ENCODE measurements at places on chromosomes 1 and 21.

DNA sequence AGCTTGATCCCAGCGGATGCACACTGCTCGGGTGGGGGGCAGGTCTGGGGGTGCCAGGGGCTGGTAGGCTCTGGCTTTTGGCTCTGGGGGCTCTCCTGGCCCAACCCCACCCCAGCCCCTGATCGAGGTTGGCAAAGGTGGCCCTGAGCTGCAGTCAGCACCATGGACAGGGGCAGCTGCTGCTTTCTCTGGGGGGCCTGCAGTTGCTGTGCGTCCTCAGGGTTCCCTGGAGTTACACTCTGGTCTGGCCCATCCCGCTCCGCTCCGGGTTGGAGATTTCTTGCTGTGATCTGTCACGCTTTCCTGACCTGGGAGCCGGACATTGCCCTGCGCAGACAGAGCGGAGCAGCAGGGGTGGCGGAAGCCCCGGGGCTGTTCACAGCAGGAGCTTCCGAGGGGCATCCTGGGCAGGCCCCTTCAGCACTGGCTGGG lies 8.0 kb upstream of the PLCH2 start:
- no peak for DNase-seq

GRCh38 chr1:155598842-155599331 lies 11.1 kb upstream of the MSTO1 start:
- peak; percentile 57 for DNase-seq

- DNase-seq = no peak
Observed at GRCh38 chr21:45175326-45176095, 101.1 kb downstream of the ADARB1 start.

GRCh38 chr1:51093581-51093980 lies 8.4 kb upstream of the C1orf185 start:
- peak; percentile 71 for DNase-seq

GRCh38 chr21:42829954-42830353 lies 49.4 kb downstream of the WDR4 start:
- no peak for DNase-seq

DNA sequence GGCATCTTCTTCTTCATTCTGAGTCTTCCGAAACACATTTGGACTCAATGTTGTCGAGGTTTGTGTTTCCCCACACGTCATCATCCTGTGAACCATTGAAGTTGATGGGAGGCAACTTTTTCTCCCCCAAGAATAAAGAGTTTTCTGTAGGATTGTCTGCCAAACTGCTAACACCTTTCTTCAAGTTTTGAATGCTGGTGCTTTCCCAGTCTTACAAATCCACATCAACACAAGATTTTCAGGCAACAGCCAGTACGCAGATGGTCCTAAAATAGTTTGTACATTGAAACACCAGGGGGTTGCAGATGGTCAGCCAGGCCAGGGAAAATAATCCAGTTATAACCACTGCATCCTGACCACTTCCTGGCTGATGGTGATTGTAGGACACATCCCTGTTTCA lies 187.9 kb downstream of the DISC1 start:
- no peak for DNase-seq

DNA sequence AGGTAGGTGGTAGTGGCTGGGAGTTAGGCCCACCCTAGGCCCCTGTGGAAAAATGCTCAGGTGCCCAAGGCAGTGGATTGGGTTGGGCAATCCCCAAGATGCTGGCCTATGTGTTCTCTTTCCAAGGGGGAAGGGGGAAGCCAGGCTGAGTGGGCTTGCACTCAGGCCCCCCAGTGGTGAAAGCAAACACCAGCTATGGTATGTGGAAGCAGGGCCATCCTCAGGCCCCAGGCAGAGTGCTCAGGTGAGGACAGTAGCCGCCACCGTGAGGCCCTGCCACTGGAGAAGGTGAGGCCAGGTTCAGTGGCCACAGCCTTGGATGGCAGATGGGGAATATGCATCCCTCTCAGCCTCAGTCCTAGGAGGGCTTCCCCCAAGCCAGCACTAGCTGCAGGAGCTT lies 11.8 kb downstream of the LY9 start:
- DNase-seq = no peak

GRCh38 chr1:75127916-75128717 lies 6.1 kb upstream of the LHX8 start:
- no peak for DNase-seq

GRCh38 chr1:54352755-54353154 lies 53.4 kb downstream of the SSBP3 start:
- no peak for DNase-seq

DNA sequence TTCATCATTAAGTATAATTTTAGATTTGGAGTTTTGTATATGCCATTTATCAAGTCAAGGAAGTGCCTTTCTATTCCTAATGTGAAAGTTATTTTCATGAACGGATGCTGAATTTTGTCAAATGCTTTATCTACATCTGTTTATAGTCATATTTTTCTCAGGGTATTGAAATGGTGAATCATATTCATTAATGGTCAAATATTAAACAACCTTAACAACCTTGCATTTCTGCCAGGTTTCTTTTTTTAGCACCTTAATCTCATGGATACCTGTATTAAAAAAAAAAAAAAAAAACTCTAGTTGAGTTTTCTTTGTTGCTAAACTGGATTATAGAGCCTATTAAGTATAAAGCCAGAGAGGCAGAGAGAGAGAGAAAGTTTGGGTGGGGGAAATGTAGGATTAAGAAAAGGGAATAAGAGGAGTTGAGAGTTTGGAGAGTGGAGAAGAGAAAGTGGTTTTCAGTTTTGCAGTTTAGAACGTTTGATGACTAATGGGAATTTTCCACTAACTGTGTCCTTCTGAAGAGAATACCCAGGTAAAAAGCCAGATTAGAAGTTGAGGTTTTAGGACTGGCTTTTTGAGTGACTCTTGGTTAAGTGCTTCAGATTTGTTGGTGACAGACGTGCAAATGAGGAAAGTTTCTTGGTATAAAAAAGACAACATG lies 305.0 kb downstream of the HLX start:
- no peak for DNase-seq

DNA sequence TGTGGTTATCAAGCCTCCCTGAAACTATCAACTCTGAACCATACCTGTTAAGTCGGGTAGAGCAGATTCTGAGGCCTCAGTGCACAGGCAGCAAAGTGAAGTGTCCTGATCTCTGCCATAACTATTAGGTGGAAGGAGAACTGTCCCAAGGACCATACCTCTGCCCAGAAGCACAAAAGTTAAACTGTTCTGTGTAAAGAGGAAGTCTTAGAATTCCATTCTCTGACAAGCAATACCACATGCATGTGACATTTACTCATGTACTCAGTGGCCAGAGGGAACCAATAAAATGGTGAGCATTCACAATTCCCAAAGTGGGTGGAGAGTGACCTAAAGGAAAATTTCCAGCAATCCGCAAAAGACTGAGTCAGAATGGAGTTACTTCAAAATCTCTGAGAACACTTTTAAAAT lies 61.0 kb downstream of the TOR3A start:
- DNase-seq = peak; percentile 99

DNA sequence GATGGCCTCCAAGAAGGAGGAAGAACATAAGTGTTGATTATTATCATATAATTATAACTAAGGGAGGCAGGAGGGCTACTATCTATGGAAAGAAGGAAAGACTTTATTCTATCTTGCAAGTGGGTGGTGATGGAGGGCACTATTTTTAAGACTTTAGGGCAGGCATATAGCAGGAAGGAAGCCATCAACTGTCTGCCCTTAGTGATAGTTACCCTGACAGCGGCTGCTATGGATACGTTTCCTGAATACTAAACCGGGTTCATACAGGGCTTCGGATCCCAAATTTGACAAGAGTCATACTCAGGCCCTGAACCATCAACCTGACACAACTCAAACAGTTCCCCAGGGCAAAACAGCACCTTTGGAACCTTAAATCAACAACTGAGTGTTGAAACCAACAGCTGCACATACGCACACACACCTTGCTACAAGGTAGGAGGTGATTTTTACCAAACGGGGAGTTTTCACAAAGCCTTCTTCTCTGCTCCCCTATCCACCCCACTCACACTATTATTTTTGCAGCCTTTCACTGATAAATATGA lies 397.2 kb downstream of the OMA1 start:
- DNase-seq = no peak

DNA sequence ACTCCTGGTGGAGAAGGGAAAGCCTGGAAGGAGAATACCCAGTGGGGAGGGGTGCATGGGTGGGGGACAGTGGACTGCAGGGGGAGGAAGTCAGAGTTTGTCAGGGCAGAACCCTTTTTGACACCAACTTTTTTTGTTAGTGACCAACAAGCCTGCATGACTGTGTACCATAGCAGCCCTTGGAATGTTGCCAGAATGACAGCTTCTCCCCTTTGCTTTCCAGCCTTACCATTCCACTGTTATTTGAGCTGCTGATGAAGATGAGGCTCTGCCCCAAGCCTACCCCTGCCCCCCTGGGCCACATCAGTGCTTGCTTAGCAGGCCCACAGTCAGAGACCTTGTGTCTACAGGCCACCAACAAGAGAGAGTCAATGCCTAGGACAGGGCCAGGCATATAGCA lies 341.2 kb downstream of the HHAT start:
- no peak for DNase-seq

- DNase-seq = peak; percentile 90
Observed at GRCh38 chr1:183515002-183515689, 42.8 kb downstream of the SMG7 start.

DNA sequence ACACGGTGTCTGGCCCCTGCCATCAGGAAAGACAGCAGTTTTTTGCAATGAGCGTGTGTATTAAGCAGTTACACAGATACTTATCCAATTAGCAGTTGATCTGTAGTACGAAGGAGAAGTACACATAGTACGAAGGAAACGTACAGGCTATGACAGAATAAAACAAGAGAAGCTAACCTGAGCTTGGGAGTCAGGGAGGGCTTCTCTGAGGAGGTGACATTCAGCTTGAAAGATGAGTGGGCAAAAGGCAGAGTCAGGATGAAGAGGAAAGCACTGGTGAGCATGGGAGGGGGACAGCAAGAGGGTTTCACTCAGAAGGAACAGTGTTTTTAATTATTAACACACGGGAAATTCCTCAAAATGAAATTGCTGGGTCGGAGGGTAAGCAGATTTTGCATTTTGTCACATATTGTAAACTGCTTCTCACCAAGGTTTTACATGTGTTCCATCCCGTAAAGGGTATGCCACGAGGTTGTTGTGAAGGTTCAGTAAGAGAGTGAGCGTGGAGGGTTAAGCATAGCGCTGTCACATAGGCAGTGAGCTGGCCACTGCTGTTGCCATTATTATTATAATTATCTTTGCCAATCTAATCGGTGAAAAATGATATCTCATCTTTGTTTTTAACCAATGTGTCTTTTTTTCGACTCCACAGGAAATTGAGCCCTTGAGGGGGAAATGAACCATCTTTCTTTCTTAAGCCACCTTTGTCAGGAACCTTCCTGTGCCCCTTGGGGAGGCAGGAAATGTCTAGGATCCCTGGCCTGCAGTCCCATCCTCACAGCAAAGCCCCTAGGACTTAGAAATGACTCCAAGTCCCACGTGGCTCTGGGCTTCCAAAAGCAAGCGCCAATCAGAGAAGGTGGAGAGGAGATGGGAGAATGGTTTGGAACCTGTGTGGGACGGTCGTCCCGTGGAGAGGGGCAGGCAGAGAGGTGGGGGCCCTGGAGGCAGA lies 47.3 kb upstream of the POU3F1 start:
- DNase-seq = no peak

DNA sequence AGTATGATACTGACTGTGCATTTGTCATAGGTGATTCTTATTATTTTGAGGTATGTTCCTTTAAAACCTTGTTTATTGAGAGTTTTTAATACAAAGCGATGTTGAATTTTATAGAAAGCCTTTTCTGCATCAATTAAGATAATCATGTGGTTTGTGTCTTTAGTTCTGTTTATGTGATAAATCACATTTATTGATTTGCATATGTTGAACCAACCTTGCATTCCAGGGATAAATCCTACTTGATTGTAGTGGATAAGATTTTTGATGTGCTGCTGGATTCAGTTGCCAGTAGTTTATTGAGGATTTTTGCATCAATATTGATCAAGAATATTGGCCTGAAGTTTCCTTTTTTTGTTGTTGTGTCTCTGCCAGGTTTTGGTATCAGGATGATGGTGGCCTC lies 158.0 kb downstream of the CENPF start:
- DNase-seq = no peak

DNA sequence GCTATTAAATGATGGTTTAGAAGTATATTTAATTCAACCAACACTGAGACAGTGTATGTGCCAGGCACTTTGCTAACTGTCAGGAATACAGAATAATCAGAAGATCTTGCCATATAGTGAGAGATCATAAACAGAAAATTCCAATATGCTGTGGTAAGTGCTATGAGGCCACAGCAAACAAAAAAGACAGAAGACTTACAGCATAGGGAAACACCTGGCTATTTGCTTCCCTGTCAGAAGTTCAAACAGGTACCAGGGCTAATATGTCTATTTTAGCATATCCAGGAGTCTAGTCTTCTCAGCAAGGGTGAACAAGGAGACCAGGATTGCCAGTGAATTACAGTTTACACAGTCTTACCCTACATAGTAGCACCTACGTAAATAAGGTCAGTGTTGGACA lies 30.4 kb downstream of the TRIT1 start:
- DNase-seq = no peak

DNA sequence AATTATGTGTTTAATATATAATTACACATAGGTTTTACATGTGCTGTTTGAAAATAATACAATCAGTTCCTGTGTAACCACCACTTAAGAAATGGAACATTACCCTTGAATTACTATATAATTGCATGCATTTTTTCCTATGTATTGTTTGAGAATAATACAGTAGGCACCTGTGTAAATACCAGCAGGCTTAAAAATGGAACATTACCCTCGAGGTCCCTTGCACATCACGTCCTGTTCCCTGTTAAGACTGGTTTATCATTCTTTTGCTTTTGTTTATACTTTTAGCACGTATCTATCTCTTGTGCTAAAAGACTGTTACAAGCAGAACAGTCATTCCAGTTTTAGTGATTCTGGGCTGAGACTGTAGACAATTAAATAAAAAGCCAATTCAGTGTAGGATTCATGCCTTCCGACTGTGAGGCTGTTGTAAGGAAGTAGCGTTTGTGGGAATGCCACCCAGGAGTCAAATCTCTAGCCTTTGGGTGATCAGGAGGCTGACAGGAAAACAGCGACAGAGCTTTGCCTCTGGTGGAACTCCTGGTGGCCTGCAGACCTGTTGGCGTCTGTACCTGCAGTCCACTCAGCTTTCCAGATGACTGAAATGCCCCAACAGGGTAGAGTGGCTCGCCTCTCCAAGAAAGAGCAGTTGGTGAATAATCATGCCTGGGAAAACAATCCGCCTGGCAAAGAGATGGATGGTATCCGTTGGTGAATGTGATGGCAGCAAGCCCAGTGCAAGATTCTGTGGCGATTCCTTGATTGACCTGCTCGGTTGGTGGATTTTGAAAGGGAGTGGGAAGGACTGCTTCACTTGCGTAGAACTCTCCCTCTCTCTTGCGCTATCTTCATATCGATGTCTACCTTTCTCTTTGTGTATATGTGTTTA lies 58.0 kb downstream of the DISC1 start:
- DNase-seq = no peak

Data from fibroblast of mammary gland (primary cell).